ENCODE measurements at places on chromosomes 4 and X.

- no peak for DNase-seq
Measured at GRCh38 chrX:71154641-71155040, 10.0 kb downstream of the NLGN3 start.

DNA sequence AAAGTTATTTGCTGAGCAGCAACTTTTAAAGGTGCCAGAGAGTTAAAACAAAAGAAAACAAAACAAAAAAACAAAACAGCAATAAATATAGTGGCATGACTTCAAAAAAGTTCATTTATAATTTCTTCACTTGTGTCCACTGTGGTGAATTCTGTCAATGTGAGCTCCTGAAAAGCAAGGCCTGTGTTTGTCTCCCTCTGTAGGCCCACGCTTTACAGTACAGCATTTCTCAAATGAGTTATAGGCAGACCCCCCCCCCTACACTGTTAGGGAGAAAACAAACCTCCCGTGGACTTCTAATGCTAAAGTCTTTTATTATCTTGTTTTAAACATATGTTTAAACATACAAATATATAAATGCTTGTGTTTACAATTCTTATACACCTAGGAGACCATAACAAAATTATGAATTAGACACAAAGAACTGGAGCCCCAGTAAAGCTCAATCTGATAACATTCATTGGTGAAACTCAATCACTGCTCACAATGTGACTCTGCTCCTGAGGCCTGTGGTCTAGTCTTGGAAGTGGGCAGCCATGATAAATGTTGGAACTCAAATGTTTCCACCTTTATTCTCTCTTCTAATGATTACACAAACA is 47.0 kb upstream of the SCOC start:
- DNase-seq = peak; percentile 39

GRCh38 chrX:68711845-68712244 is 64.4 kb downstream of the STARD8 start:
- DNase-seq = no peak

- DNase-seq = no peak
Measured at GRCh38 chrX:130805903-130806302, 97.1 kb downstream of the ENOX2 start.

GRCh38 chrX:1164322-1165288 is 47.8 kb downstream of the CRLF2 start:
- DNase-seq = peak; percentile 13

GRCh38 chr4:110122201-110122600 is 76.2 kb downstream of the ELOVL6 start:
- DNase-seq = no peak

- DNase-seq = no peak
Measured at GRCh38 chrX:122517786-122518185, 666.3 kb upstream of the GRIA3 start.

GRCh38 chr4:123419885-123420755 is 23.5 kb downstream of the SPRY1 start:
- no peak for DNase-seq

GRCh38 chr4:53866055-53866454 is 198.3 kb downstream of the CHIC2 start:
- no peak for DNase-seq

DNA sequence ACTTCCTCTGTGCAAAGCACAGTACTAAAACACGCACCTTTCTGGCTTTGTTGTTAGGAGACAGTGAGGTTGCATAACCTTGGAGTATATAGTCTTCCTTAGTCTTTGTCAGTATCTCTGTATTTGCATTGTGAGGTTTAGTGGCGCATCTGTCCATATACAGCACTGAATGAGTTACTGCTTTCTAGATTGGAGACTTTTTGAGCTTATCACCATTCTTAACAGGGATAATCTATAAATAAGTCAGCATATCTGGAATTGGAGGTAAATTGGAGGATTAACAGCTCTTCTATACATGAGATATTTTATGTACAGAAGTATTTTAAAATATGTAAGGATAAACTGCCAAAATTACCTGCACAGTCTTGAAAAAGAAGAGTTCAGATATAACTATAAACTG is 4.3 kb downstream of the FHDC1 start:
- no peak for DNase-seq

- DNase-seq = no peak
Measured at GRCh38 chr4:141640696-141641095, 4.3 kb downstream of the IL15 start.

GRCh38 chr4:16606691-16607090 is 291.8 kb downstream of the LDB2 start:
- no peak for DNase-seq

DNA sequence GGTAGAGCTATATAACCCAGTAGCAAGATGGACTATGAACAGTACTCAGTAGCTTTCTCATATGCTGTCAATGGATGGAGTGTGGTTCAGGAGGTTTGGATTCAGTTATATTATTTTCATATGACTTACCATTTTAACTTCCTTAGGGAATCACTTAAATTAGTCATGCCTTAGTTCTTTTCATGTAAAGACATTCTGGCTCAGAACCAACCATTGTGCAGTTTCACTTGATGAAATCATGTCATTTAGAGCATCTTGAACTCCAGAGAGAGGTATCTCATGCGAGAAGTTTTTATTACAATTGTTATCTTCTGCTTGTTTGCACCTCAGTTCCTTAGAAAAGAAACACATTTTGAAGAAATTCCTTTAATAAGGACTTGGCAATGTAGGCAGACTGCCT is 55.8 kb downstream of the IL1RAPL2 start:
- DNase-seq = no peak

DNA sequence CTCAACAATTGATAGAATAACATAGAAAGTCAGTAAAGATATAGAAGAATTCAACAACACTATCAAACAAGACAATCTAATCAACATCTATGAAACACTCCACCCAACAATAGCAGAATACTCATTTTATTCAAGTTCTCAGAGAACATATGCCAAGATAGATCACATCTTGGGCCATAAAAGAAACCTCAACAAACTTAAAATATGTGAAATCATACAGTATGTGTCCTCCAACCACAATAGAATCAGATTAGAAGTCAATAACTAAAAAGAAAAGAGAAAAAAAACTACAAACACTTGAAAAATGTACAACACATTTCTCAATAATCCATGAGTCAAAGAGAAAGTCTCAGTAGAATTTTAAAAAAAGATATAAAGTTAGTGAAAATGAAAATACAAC is 78.6 kb upstream of the LDB2 start:
- DNase-seq = no peak

DNA sequence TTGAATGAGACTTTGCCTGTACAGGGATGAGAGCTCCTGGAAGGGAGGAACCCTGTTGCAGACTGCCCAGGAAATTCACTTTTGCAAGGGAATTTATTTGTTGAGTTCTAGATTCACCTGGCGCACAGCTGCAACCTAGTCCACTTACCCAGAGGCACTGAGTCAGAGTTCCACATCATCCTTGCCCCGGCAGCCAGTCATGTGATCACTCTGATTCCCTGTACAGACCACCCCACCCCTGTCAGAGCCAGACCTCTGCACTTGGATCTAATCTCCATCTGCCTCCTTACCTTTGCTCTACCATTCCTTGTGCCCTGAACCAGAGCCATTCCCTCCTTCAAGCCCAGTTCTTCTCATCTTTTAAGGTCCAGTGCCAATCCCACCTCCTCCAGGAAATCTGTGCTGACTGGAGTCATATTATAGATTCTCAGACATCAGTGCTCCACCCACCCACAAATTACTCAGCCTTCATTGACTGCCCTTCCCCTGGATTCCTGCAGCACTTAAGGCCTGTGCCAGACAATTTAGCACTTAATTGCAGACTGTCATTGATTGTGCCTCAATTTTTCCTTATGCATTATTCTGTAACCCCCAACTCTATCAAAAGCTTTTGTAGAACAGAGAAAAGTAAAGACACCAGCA is 84.1 kb upstream of the MAGEA4 start:
- DNase-seq = no peak

DNA sequence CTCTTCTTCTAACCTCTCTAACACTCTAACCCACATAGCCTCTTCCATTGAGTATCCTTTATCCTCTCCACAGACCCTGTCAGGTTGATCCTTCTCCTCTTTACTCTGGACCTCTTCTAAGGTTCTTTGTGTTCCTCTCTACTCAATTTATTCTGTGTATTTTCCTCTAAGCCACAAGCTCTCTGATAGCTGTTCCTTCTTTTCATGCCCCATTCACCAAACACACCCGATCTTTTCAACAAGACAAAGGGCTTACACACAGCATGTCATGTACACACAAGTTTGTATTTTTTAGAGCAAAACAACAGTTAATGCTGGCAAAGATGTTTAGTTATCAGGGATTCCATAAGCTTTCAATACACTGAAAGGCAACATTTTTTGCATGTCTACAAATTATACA is 1.9 kb downstream of the SPIN2B start:
- DNase-seq = no peak

GRCh38 chrX:119757979-119758730 is at the start of gene SOWAHD:
Gene SOWAHD (plus strand): TSS chrX:119758588. CDS start chrX:119758668, 80 bp downstream.
- DNase-seq = peak; percentile 14

DNA sequence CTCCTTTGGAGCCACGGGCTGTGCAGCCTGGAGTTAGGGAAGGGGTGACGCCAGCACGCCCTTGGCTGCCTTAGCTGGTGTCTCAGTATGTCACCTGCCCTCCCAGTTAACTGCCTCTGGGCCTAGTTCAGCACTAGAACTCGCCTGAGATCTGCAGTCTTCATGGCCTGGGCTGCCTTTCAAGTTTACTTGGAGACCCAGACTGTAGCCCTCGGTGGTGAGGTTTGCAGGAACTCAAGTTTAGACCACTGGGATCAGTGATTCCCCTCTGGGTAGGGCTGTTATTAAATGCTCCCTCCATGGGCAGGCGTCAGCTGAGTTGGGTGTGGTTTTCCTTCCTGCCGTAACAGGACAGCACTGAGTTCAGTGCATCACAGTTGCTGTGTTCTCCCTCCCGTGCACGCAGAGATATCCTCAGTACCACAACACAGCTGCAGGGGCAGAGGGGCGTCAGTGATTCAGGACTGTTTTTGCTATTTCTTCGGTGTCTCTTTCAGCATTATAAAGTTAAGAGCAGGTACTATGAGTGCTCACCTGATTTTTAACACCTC is 30.5 kb downstream of the PLAC8 start:
- no peak for DNase-seq

DNA sequence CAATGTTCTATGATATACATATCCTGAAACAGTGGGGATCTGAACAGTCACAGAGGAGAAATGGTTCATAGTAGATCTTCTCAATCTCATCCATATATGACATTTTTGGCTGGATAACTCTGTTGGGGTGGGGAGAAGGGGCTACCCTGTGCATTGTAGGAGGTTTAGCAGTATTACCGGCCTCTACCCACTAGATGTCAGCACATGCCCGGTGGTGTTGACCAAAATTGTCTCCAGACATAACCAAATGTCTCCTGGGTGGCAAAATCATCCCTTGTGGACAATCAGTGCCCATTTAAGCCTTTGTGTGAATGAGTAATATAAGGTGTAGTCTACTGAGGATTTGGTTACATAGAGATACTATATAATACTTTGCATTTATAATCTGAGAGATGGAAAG is 89.9 kb downstream of the PLS3 start:
- DNase-seq = peak; percentile 11

- no peak for DNase-seq
Measured at GRCh38 chr4:38650133-38650532, 13.9 kb upstream of the KLF3 start.

DNA sequence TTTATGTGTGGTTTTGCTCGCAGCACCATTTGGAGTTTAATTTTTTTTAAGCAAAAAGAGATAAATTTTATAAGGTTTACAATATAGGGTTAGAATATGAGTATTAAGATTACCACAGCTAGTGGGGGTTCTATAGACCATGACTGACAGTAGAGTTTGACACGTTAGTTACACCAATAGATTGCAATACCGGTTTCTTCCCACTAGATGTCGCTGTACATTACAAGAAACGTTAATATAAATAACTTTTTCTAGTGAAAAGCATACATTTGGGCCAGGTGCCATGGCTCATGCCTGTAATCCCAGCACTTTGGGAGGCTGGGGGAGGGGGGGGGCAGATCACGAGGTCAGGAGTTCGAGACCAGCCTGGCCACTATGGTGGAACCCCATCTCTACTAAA is 433.6 kb downstream of the MAGEB5 start:
- no peak for DNase-seq

- peak; percentile 42 for DNase-seq
Measured at GRCh38 chrX:118116713-118117550, at the start of gene KLHL13. Gene KLHL13 (minus strand): TSS chrX:118116810. CDS start chrX:118028473, 88,337 bp downstream.

- no peak for DNase-seq
Measured at GRCh38 chr4:21628116-21628670, 320.4 kb downstream of the KCNIP4 start.

- no peak for DNase-seq
Measured at GRCh38 chrX:155615938-155616337, 3.2 kb upstream of the TMLHE start.

GRCh38 chr4:47855350-47855749 is 17.5 kb upstream of the CORIN start:
- no peak for DNase-seq

DNA sequence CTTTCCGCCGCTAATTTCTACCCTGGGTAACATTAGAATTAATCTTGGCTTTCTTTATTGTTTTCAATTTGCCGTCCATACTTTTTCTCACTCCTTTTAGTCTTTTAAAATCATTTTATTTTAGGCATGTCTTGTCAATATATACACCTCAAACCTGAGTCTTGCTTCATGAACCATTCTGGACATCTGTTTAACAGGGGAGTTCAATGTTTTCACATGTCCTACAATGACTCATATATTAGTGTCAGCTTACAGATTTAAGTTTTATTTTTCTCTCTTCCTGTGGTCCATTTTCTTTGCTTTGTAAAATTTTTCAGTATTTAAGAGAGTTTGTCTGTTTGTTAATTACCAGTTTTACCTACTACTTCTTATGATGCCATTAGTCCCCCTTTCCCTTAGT is 89.5 kb downstream of the LCORL start:
- DNase-seq = no peak

- DNase-seq = no peak
Measured at GRCh38 chr4:14920759-14921320, 81.4 kb upstream of the CPEB2 start.

- no peak for DNase-seq
Measured at GRCh38 chr4:11271263-11271662, 157.4 kb downstream of the HS3ST1 start.

- peak; percentile 53 for DNase-seq
Measured at GRCh38 chrX:3697701-3698279, 15.7 kb downstream of the PRKX start.

GRCh38 chr4:98838977-98839618 is 89.8 kb downstream of the EIF4E start:
- DNase-seq = no peak

GRCh38 chr4:73599182-73599581 is 21.1 kb downstream of the RASSF6 start:
- DNase-seq = peak; percentile 54

- no peak for DNase-seq
Measured at GRCh38 chrX:132180929-132181328, 38.3 kb downstream of the RAP2C start.

DNA sequence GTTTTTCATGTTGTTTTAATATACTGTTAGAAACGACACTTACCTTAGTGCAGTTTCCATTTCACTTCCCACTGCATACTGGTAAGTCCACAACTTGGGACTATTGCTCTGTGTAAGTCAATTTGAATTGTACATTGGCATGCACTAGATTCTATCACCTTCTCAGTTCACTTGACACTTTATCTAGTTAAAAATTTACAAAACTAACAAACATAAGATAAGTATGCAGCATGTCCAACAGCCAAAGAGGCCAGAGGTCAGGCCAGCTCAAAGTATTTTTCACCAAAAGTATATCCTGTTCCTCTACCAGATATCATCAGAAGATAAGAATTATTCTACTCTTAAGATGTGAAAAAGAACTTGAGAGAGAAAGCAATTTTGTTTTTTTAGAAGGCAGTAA is 75.9 kb downstream of the QRFPR start:
- no peak for DNase-seq

- DNase-seq = peak; percentile 24
Measured at GRCh38 chrX:47191331-47191730, 2.3 kb upstream of the UBA1 start.

- no peak for DNase-seq
Measured at GRCh38 chrX:11641349-11642065, 24.2 kb downstream of the ARHGAP6 start.
